Panc1 (cell line): ENCODE measurements at places on chromosomes 12 and 14.

- no peak for DNase-seq
Observed at GRCh38 chr14:31336646-31337045, 83.7 kb downstream of the HEATR5A start.

GRCh38 chr12:131688845-131689154 lies 22.1 kb upstream of the SFSWAP start:
- DNase-seq: no peak

- no peak for DNase-seq
Observed at GRCh38 chr14:63186453-63186852, 17.8 kb upstream of the RHOJ start.

DNA sequence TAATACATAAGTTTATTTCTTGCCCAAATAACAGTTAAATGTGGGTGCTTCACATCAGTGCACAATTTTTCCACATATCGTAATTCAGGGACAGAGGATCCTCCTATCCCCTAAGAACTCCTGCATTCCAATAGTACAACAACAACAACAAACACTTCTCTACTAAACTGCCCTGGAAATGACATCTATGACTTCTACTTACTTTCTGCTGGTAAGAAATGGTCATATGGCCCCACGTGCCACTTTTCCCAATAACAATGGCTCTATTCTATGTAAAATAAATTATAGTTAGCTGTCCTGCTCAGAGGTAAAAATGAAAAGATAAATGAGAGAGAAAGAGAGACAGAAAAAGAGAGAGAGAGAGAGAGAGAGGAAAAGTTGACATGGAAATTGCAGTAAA lies 308.5 kb downstream of the ATXN7L3B start:
- DNase-seq: no peak

DNA sequence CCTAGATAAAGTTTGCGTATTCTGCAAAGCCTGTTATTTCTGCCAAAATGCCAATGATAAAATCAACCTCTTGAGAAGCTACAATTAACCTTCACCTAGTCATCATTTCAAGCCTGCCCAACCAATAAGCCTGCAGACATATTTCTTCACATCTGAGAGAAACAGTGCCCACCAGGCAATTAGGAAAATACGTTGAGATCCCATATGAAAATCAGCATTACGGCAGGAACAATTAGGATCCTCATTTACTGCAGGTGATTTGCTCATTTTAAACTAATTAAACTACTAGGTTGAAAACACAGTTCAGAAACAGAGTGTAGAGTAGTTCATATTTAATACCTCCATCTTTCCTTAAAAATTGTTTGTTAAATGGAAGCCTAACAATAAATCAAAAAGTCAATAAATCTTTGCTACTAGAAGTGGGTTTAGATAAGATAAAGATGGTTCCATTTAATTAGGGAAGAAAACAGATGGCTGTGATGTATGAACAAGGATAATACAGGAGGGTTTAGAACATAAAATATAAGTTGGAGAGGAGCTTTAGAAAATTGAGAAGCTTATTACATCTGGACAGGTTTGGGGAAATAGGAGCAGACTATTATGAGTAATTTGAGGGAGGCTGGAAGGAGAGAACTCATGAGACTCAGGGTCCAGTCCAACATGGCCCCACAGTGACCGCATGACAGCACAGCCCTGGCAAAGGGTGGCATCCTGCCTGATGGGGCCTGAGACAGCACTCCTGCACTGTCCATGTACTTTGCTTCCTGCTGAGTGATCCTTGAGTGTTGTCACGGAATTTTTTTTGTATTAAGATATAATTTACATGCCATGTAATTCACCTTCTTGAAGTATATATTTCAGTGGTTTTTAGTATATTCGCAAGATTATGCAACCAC lies 26.9 kb upstream of the PYGL start:
- no peak for DNase-seq

DNA sequence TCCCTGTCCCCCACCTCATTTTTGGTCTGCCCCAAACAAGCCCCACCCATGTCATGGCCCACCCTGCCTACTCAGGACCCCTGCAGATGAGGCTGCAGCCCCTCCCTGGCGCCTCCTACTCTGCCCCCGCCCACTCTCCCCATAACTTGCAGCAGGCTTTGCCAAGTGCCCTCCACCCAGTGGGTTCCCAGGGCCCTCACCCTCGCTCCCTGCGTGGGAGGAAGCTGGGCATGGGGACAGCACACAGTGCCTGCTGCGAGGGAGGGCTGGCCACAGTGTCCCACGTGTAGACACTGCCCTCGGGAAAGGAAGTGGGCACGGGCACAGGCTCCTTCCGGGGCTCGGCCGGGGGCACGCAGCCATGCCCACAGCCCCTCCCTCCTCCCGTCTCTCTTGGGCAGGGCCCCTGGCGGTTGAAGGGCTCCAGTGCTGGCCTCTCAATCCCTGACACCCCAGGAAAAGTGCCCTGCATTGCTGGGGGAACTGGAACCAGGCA lies 9.4 kb downstream of the AKT1 start:
- DNase-seq: no peak

- DNase-seq: no peak
Observed at GRCh38 chr14:92568621-92569479, 55.3 kb downstream of the RIN3 start.

GRCh38 chr14:92586963-92587699 lies 73.5 kb downstream of the RIN3 start:
- DNase-seq: no peak

- DNase-seq: no peak
Observed at GRCh38 chr14:105503935-105504692, 13.1 kb downstream of the TEDC1 start.

GRCh38 chr12:54569072-54569471 lies 19.4 kb downstream of the PPP1R1A start:
- DNase-seq: no peak

GRCh38 chr12:85423947-85424346 lies 143.9 kb downstream of the ALX1 start:
- no peak for DNase-seq

GRCh38 chr14:20295067-20295466 lies 10.7 kb downstream of the TTC5 start:
- DNase-seq: no peak

DNA sequence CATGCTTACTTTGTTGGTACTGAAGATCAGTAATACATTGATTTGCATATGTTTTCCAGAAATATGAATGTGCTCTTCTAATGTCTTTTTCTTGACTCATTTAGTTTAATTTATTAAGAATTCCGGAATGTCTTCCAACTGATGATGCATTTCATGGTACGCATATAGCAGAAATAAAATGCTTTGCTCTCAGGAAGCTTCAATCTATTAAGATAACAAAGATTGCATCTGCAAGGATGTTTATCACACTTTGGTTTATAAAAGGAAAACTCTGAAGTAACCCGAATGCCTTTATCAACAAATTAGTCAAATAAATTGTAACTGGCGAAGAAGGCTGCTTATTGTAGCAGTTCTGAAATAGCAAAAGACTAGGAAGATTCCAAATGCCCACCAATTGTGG lies 166.4 kb upstream of the LMNTD1 start:
- DNase-seq: no peak

GRCh38 chr14:68211421-68211820 lies 391.8 kb downstream of the RAD51B start:
- no peak for DNase-seq

GRCh38 chr12:120583478-120584030 lies 2.4 kb upstream of the POP5 start:
- peak; percentile 20 for DNase-seq

GRCh38 chr12:22467190-22467589 lies 77.2 kb downstream of the C2CD5 start:
- DNase-seq: no peak

DNA sequence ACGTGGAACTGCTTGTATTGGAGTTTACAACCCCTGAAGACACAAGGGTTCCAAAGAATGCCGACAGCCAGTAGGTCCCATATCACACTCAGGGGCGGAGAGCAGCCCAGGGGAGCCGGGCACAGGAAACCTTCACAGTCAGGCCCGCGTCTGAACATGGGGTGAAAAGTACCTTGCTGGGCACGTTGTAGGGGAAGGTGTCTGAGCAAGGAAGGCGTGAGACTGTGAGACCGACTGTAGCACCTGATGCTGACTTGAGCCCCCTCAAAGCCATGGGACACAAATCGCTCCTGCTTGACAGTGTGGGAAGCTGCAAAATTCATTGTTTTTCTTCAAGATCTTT lies 14.7 kb downstream of the RIMBP2 start:
- DNase-seq: no peak

DNA sequence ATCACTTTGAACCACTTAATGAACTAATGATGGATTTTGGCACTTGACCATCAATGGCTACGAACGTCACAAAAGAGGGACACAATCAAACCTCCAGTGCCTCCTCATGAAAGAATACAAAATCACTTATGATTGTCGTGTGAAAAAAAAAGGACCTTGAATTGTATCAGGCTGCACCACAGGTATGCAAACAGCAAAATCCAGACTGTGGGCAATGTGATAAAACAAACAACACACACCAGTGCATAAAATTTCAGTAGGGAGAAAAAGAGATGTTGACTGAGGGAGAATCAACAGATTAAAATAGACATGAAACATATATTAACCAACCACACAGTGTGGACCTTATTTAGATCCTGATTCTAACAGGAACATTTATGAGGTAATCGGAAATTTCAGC lies 2.6 kb downstream of the TSPAN8 start:
- DNase-seq: no peak

DNA sequence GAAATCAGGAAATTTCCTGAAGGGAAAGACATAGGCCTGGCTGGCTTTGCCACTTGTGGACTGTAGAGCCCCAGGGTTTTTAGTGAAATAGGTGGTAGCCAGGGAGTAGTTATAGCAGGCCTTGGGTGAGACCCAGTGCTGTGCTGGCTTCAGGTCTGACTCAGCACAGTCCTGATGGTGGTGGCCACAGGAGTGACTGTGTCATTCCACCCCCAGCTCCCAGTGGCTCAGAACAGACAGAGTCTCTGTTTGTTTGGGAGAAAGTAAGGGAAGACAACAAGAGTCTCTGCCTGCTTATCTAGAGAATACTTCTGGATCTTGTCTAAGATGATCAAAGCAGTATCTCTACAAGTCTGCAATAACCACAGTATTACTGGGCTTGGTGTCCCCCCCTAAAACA lies 27.5 kb upstream of the OR6J1 start:
- DNase-seq: no peak

DNA sequence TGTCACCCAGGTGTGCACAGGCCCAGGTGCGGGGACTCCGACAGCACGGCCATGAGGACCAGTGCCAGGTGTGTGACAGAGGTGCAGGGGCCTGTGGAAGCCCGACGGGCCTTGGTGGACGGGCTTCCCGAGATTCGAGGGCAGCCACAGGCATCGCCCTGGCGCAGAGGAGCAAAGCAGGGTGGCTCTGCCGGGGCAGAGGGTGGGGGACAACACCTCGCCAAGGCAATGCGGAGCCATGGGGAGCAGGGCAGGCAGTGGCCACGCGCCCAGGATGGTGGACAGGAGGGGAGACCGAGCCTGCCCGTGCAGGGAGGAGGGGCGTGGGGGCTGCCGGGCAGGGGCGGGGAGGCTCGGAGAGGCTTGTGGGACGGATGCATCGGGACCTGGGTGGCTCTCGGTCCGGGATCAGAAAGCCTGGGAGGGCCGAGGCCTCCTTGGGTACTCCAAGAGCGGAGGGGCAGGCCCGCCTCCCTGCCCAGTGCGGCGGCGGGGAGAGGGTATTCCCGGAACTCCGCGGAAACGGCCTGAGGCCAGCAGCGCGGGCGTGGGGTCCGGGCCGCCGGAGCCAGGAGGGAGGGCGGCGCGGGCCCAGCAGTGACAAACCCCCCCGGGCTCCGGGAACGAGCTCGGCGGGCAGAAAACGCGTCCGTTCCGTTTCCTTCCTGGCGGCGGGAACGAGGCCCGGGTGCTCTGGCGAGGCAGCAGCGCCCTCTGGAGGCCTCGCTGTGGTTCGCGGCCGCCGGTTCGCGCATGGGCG lies 1.6 kb downstream of the TMEM121 start:
- no peak for DNase-seq

DNA sequence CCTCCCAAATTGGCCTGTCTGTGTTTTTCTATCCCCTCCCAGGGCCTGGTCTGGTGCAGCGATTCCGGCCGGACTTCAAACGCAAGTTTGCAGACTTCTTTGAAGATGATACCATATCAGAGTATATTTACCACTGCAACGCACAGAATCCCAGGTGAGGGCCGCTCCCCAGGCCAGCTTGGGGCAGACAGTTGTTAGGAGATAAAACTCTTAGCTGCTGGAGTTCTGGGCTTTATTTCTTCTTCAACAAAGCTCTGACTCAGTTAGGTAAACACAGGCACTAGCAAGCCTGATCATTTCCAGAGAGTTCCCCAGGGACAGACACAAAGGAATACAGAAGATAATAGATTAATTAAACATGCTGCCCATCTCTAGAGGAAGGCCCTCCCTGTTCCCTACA lies 8.3 kb downstream of the ABHD4 start:
- DNase-seq: no peak

DNA sequence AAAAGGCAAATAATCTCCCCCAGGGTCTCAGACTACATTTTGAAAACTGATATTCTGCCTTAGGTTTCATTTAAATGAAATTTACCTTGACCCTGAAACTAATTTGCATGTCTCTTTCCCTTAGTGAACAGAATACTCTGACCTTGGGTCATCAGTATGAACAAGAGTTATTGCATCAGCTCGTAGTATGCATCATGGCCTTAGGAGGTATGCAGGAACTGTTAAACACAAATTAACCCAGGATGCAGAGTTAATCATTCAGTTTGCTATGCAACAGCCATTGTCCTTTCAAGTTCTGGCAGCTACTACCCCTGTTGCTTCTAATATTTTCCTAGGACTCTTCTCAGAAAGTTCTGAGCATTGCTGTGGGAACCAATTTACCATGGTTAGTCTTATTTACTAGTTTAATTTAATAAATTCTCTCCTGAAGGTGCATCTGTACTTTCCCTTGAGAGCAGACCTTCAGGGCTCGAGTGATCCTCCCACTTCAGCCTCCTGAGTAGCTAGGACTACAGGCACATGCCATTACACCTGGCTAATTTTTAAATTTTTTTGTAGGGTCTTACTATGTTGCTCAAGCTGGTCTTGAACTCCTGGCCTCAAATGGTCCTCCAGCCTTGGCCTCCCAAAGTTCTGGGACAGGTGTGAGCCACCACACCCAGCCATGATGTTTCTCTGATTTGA lies 126.7 kb downstream of the TTC6 start:
- no peak for DNase-seq

DNA sequence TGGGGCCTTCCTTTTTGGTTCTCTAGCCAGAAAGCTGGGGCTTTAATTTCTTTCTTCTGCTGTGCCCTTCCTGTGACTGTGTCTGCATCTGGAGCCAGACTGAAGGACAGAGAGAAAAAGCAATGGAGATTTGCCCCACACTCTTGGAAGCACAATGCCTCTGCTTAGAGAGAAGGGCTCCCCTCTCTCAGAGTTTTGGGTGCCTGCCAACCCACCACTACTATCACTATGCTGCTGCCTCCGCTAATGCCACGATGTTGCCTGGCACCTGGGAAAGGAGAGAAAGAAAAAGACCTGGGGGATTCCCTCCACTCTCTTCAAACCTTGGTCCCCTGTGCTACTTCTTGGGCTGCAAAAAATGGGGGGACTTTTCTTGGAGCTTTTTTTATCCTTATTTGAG lies 52.6 kb downstream of the TMEM260 start:
- no peak for DNase-seq

DNA sequence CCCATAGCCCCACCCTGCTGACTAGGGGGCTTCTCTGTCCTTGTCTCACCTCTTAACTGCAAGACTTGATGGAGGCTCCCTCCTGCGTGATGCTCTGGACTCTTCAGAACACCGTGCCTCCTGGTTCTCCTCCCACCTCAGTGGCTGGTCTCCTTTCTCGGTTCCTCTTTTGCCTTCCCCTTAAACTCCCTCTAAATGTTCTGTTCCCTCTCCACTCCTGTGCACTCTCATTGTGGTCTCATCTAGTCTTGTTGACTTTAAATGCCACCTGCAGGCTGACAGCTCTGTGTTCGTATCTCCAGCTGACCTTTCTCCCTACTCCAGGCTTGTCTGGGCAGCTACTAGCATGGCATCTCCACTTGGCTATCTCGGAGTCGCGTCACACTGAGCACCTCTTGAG lies 28.3 kb downstream of the DYNC1H1 start:
- no peak for DNase-seq
